ENCODE measurements at places on chromosomes 5 and 9. TPM values are rescaled to one million over a fixed set of nuclear protein-coding genes. Genes with fewer than 3 reads are reported as not detected.

Gene ADAMTSL1
- total RNA-seq = 255 TPM

Gene PLCXD3
- 0.22 TPM for total RNA-seq

Gene NTRK2
- total RNA-seq = not detected

Gene KLF9
- 14.3 TPM for total RNA-seq

Gene SH2D3C
- not detected for total RNA-seq

Gene FOXI1
- total RNA-seq = not detected

Gene TMC1
- total RNA-seq = not detected

All from GM23248 (cell line).